Naive thymus-derived CD4-positive, alpha-beta T cell (primary cell): ENCODE measurements at places on chromosomes 4 and X. TPM values are rescaled to one million over a fixed set of nuclear protein-coding genes. Genes with fewer than 3 reads are reported as not detected.

GRCh38 chr4:121594796-121595526 lies 101.8 kb downstream of the ANXA5 start:
- no peaks in the 10 kb centered on the region for H3K27me3 ChIP-seq
- H3K4me3 ChIP-seq = no peak overlapping the region
- H3K36me3 ChIP-seq = no peaks in the 10 kb centered on the region
- no peak for DNase-seq

Gene PNPLA4
- total RNA-seq = 4.0 TPM

Gene PAGE2B
- total RNA-seq = 0.56 TPM in 1 of 2 replicates, not detected in the other

Gene MAGEA3
- not detected in 2 replicates for total RNA-seq

Gene TCP11X2
- total RNA-seq = not detected in 2 replicates
